ENCODE measurements at places on chromosomes 12 and 14. TPM values are rescaled to one million over a fixed set of nuclear protein-coding genes. Genes with fewer than 3 reads are reported as not detected.

ASCL4 gene
- total RNA-seq: not detected

ASIC1 gene
- total RNA-seq: 0.14 TPM

CD163 gene
- not detected for total RNA-seq

TSHR gene
- not detected for total RNA-seq

KRT72 gene
- total RNA-seq: not detected

TPH2 gene
- not detected for total RNA-seq

USP44 gene
- total RNA-seq: 5.4 TPM

RERG gene
- total RNA-seq: under 0.01 TPM

NINJ2 gene
- total RNA-seq: 1.2 TPM

EIF2S1 gene
- total RNA-seq: 287 TPM

LMO3 gene
- not detected for total RNA-seq

RNFT2 gene
- total RNA-seq: 2.2 TPM

ASCL1 gene
- not detected for total RNA-seq

ANKRD9 gene
- total RNA-seq: 24.2 TPM

CMKLR1 gene
- 0.19 TPM for total RNA-seq

HIP1R gene
- total RNA-seq: 200 TPM

CD163L1 gene
- total RNA-seq: 5.4 TPM

OR6C4 gene
- total RNA-seq: not detected

CMTM5 gene
- not detected for total RNA-seq

ANKS1B gene
- not detected for total RNA-seq

NANOG gene
- not detected for total RNA-seq

TAS2R50 gene
- 2.3 TPM for total RNA-seq

RIPK3 gene
- 5.8 TPM for total RNA-seq

TGM1 gene
- total RNA-seq: 0.17 TPM
